Mesothelial cell of epicardium (in vitro differentiated cells): ENCODE measurements at places on chromosomes 7 and 10.

DNA sequence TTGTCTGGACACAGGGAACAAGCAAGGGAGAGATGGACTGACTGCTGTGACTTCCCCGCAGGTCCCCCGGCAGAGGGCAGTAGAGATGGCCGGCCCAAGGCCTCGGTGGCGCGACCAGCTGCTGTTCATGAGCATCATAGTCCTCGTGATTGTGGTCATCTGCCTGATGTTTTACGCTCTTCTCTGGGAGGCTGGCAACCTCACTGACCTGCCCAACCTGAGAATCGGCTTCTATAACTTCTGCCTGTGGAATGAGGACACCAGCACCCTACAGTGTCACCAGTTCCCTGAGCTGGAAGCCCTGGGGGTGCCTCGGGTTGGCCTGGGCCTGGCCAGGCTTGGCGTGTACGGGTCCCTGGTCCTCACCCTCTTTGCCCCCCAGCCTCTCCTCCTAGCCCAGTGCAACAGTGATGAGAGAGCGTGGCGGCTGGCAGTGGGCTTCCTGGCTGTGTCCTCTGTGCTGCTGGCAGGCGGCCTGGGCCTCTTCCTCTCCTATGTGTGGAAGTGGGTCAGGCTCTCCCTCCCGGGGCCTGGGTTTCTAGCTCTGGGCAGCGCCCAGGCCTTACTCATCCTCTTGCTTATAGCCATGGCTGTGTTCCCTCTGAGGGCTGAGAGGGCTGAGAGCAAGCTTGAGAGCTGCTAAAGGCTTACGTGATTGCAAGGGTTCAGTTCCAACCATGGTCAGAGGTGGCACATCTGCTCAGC, 6.0 kb downstream of the CYREN start:
- no peak for DNase-seq

GRCh38 chr10:125103924-125104323, 56.4 kb downstream of the CTBP2 start:
- no peak for DNase-seq

DNA sequence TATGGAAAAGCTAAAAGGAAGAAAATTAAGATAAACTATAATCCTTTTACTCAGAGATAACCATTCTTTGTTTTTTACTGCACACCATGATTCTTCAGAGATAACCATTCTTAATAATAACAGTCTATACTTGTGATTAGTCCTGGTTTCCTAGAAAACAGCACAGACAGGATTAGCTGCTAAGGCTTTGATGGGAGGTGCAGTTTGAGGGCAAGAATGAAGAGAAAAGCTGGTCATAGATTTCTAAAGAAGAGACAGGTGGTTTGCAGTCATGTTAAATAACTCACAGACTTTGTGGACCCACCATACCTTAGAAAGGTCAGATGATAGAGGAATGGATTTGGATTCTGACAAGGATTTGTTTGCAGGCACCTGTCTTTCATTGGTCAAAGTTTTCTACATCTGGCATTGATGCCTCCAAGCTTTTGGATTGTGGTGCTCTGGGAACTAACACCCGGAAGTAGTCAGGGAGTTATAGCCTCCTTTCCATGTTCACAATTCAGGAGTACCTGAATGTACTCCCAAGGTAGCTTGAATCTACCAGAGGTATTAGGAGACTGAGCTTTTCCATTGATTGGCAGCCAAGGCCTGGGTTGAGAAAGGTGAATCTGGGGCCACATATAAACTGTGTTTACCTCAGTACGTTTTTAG, 3.7 kb downstream of the SMC3 start:
- DNase-seq: no peak

GRCh38 chr7:103719070-103719469, 270.4 kb downstream of the RELN start:
- DNase-seq: no peak

GRCh38 chr7:130047831-130048230, 3.3 kb downstream of the ZC3HC1 start:
- DNase-seq: no peak

GRCh38 chr7:116717137-116717536, 45.1 kb downstream of the MET start:
- no peak for DNase-seq

DNA sequence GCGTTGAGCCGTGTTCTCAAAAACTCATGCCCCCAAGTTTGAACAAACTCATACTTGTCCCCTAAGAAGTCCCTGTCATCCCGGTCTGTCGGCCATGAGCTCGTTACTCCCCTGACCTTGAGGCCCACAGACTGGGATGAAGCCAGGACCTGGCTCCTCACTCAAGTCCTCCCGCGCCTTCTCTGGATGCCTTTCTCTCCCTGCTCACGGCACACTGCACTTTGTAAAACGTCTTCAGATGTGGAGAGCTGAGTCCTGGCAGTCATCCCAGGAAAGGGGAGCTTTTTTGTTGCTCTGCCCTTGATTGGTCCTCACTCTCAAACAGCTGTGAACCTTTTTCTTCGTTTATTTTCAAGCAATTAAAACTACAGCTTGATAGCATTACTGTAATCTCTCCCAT, 110.8 kb downstream of the JAZF1 start:
- DNase-seq: peak; percentile 35

- no peak for DNase-seq
Measured at GRCh38 chr10:79938728-79939406, 10.0 kb downstream of the SFTPD start.

GRCh38 chr10:44058259-44058658, 326.6 kb downstream of the CXCL12 start:
- DNase-seq: no peak

- no peak for DNase-seq
Measured at GRCh38 chr10:98915911-98916310, 319.7 kb downstream of the HPSE2 start.

GRCh38 chr7:158811461-158811860, 17.8 kb downstream of the ESYT2 start:
- DNase-seq: no peak

DNA sequence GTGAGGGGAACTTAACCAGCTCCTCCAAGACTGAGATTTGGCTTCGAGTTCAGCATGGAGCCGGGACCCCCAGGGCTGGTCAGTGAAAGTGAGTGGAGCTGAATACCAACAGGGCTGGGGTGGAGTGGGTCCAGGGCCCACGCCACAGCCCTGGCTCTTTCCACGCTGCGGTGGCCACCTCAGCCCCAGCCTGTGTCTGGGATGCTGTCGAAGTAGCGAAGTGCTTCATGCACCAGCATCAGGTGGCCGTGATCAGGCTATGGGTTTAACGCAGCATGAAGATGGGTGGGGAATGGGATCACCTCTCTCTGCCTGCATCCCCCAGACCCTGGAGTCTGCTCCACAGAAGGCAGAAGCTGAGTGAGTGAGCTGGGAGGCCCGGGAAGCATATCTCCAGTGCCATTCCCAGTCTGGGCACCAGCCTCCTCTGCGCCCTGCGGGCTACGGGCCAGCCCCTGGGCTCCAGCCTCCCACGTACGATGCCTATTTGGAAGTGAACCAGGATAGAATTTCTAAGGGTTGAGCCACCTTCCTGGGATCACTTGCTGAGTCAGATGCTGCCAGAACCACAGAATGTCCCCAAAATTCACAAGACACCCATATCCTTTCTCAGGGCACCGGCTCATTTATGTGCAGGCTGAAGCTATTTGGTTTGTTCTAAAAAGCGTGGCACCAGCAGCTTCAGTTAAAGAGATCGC, 131.1 kb upstream of the CHST15 start:
- DNase-seq: no peak

GRCh38 chr10:62130948-62131347, 137.7 kb downstream of the RTKN2 start:
- no peak for DNase-seq

GRCh38 chr7:158904599-158904998, 48.2 kb downstream of the DYNC2I1 start:
- no peak for DNase-seq

DNA sequence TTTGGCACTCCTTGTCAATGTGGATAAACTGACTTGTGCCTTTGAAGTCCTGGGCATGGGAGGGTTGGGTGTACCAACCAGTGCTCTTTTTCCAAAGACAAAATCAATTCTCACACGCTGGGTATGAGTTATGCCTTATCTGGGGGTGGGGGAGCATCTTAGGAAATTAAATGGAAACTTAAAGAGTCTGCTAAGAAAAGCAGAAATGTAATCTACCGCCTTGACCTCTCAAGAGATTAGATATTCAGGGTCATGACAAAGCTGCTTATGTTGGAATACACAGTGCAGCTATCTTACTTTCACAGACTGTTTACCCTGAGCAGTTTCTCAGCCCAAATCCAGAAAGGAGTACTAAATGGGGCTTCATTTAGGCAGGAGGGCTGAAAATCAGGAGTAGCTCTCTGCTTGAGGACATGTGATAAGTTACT, 2.6 kb downstream of the MEST start:
- no peak for DNase-seq

- no peak for DNase-seq
Measured at GRCh38 chr10:51766423-51767102, 67.2 kb upstream of the CSTF2T start.
